ENCODE measurements at places on chromosomes 1 and 21.

GRCh38 chr1:2198571-2198970, 4.0 kb upstream of the FAAP20 start:
- DNase-seq = no peak

DNA sequence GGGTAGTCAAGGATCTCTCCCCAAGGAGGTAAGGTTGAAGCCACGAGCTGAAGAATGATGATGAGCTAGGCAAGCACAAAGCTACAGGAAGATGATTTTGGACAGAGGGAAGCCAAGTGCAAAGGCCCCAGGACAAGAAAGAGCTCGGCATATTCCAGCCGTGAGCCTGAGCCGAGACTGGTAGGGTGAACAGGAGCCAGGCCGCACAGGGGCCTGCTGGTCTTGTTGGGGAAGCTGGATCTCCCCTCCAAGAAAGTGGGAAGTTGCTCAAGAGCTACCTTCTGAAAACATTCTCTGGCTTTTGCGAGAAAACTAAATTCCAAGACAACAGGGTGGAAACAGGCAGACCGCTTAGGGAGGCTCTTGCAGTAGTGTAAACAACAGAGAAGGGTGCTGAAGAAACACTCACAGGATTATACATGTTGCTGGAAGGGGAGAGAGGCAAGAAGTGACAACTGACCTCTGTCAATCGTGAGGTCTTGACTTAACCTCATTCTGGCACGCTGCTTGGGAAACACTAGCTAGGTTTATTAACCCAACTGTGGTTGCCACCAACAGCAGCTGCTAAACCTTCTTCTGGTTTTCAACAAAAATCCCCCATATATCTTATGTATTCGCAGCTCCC, 625.2 kb downstream of the SMYD3 start:
- no peak for DNase-seq

DNA sequence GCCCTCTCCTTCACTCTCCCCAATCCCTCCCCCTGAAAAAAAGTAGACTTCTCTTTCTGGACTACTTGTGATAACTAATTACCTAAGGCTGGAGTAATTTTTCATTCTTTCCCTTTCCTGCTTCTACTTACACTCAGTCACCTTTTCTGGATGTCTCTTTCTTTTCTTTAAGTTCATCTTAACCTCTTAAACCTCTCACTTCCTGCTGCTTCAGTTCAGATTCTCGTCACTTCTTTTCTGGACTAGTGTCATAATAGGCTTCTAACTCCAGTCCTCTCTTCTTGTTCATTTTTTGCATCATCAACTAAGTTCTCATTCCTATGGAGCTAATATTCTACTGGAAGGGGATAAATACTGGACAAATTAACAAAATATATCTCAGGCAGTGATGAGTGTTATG, 75.4 kb downstream of the LRRC53 start:
- DNase-seq = no peak

GRCh38 chr1:35187816-35188342, 5.1 kb downstream of the SFPQ start:
- DNase-seq = no peak

DNA sequence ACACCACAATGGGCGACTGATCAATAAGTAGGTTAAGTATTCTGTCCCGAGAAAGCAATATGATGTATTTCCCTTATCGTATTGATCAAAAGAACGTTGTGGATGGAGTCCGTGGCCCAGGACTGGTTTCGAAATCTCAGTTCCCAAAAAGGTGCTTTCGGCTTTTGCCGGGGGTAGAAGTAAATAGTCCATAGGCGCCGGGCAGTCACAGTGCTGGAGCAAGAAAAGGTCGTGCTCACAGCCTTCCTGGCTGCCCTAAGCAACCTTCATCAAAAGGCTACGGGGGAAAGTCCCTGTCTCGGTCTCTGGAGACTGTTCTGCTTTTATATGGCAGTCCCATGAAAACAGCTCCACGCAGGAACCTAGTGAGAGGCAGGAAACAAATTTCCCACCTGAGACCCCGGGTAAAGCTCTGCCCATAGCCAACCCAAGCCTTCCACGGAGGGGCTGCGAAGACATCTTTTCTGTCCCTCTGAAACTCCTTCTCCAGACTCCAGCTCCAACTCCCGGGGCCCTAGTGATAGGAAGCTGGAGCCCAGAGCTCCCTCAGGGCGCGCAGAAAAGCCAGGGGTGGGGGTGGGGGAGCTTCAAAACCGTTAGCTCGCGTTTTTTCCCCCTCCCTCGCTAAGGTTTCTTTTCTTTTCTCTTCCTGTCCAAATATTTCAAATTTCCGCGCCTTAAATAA, 7.0 kb downstream of the CDKN2C start:
- peak; percentile 86 for DNase-seq

Measured in NCI-H1105 treated with DMSO at 0.1 percent for 48 hours (cell line).